ENCODE measurements at places on chromosomes 11 and 22.

DNA sequence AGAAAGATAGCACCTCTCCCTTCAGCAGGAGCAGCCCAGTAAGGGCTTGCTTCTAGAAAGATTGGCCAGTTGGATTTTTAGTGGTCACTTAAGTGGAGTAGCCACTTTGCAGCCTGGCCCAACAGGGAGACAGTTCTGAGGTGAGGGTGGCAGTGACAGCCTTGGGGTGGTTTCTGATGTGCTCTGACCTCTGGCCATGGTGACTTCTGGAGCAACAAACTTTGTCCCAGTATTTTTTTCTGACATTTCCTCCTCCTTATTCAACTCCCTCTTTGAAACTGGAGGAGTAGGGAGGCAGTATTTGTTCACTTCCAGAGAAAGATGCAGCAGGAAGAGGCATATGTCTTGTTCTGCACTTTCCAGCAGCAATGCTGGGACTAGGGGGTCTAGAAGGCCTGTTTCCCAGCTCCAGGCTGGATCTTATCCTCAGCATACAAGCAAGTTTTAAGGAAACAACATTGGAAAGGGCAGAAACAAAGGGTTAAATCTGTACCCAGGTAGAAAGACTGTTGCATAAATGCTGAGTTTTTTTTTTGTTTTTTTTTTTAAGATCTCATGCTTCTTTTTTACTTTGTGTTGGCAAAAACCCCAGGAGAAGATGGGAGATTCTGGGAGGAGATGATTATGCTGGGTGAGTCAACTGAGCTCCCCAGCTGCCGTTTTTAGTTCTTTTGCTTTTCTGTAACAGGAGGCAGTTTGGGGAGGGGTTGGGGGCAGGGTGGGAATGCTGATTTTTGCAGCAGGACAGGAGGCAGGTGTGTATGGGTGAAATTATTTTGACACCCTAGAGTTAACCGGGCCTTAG is 37.2 kb downstream of the RCOR2 start:
- no peak for DNase-seq

DNA sequence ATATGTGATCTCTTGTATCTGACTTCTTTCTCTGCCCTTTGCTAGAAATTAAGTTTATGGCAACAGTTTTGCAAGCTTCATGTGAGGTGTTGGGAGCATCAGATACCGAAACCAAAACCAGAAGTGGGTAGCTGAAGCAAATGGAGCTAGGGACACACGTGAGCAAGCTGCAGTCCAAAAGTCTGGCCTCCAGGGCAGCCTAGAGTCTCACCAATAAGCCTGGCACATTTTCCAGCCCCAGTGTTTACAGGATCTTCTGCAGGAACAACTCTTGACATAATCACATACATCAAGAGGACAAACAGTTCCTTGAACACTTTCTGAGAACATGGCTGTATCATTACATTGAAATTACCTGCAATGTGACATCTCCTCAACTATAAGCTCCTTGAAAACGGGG is 114.1 kb downstream of the LARGE1 start:
- no peak for DNase-seq

DNA sequence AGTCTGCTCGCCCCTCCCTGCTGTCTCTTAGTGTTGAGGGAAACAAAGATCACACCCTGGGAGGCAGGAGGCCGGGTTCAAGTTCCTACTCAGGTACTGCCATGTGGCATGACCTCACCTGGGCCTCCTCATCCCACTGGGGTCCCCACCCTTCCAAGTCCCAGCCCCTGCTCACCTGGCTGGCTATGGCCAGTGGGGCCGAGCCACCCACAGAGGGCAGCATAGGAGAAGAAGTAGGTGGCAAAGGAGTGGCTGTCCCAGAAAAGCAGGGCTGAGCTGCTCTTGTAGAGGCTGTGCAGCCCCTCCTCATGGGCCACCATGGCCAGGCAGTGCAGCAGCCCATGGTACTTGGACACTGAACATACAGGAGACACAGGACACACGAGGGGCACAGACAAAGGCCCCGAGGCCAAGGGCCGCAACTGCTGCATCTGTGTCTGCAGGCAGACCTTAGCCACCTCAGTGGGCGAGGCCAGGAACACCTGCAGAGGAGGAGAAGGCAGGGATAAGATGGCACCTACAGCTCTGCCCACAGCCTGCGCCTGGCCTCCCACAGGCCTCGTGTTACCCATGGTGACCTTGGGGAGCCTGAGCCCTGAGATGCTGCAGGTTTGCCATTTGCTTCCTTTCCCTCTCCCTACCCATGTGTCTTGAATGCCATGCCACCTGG is 50.6 kb upstream of the MPEG1 start:
- DNase-seq: no peak

GRCh38 chr11:100546714-100547113 is 140.4 kb upstream of the ARHGAP42 start:
- no peak for DNase-seq

GRCh38 chr11:99271527-99271926 is 250.8 kb downstream of the CNTN5 start:
- no peak for DNase-seq
